Dermis microvascular lymphatic vessel endothelial cell (primary cell): ENCODE measurements at places on chromosomes 7 and 10. TPM values are rescaled to one million over a fixed set of nuclear protein-coding genes. Genes with fewer than 3 reads are reported as not detected.

TBX20 gene
- 0.13 TPM in 1 of 2 replicates, not detected in the other for total RNA-seq

RTKN2 gene
- total RNA-seq = under 0.01 TPM in 2 replicates

GRCh38 chr7:55524558-55525310 lies 47.6 kb downstream of the VOPP1 start:
- DNase-seq = no peak

COBL gene
- total RNA-seq = under 0.01 TPM in 2 replicates

- no peak for DNase-seq
These were observed 194.8 kb downstream of the TMEM178B start for GRCh38 chr7:141268614-141269013.

GRCh38 chr7:52616552-52616951 lies 418.9 kb upstream of the POM121L12 start:
- no peak for DNase-seq

DNA sequence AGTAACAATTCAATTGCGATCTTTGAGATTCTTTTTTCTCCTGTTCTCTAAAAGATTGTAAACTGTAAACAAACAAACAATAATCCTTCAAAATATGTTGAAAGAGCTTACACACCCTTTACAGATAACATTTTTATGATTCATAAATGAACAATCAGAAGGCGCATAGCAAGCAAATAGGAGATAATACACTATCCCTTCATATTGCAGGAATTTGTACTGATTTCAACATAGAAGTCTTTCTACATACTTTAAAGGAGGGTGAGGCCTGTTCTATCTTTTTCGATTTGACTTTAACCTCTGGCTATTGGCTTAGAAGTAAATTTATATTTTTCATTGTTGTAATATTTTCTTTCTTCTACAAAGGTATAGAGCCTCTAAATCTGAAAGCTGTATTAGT lies 57.2 kb downstream of the TFEC start:
- no peak for DNase-seq

DNA sequence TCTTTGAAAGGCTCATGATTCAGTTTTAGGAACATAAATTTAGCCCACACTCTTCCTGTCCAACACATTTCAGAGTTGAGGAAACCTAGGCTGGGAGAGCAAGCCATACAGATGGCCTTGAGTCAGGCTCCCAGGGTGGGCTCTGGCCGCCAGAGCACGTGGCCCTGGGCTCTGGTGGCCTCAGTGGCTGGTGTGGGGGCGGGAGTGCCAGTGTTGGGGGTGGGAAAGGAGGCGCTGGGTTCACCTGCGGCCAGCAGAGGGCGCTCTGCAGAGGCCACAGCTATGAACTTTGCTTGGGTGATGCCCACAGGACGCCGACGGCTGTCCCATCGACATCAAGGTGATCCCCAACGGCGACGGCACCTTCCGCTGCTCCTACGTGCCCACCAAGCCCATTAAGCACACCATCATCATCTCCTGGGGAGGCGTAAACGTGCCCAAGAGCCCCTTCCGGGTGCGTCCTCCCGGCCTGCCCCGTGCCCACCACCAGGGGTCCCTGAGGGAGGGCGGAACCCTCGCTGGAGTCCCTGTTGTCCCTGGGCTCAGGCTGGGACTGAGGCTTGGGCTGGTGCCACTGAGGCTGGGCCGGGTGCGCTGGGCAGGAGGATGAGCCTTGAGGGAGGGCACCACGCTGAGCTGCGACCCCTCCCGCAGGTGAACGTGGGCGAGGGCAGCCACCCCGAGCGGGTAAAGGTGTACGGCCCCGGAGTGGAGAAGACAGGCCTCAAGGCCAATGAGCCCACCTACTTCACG lies 11.9 kb downstream of the FLNC start:
- DNase-seq = no peak

PRPS1L1 gene
- total RNA-seq = not detected in 2 replicates

DNA sequence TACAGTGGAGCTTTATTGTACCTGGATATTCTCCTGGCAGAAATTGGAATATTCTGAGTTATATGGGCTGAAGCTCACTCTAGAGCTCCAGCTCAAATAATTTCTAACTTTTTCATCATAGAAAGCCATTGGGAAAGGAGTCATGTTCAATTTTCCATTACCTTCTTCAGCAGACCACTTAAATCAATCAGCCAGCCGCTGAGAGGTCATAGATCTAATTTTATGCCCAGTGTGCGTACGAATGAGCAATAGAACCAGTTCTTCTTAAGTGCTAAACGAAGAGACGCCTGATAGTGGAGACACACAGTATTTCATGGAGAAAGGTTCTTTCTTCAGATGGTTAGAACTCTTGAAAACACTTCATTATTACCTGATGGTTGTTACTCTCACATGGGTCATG lies 35.0 kb upstream of the DNAJB12 start:
- no peak for DNase-seq

OR9A2 gene
- not detected in 2 replicates for total RNA-seq

GJD4 gene
- total RNA-seq = not detected in 2 replicates

GRCh38 chr7:41415471-41416207 lies 287.3 kb downstream of the INHBA start:
- DNase-seq = no peak

- DNase-seq = no peak
These were observed 656.4 kb upstream of the TEX47 start for GRCh38 chr7:89451911-89452310.

GRCh38 chr7:70285854-70286253 lies 687.6 kb downstream of the AUTS2 start:
- DNase-seq = no peak

LIPM gene
- total RNA-seq = not detected in 2 replicates

GRCh38 chr7:23654508-23654907 lies 25.5 kb upstream of the FAM221A start:
- DNase-seq = peak; percentile 24

ENTPD1 gene
- total RNA-seq = 5.3 and 6.2 TPM in 2 replicates

GRCh38 chr7:44979481-44980392 lies 922 bp upstream of the MYO1G start:
- DNase-seq = no peak

DNA sequence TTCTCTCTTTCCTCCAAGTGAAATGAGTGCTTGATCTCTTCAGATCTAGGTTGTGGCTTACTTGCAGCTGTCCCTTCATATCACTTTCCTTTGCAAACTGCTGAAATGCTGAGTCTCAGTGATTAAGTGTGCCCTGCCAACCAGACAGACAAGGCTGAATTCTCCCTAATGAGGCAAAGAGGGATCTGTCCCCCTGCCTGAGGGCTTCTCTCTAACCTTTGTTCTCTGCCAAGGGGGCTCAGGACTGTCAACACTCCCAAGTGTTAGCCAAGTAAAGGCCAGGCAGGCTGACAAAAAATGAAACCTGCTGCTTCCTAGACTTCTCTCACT lies at the start of gene MSS51:
Gene MSS51, minus strand, starts transcription at position 24 of the 330 bp plus-strand sequence. CDS start 5,277 bp downstream, outside the sequence.
- DNase-seq = no peak

WDR86 gene
- not detected in 2 replicates for total RNA-seq

HKDC1 gene
- total RNA-seq = 0.13 TPM in 1 of 2 replicates, not detected in the other

DNA sequence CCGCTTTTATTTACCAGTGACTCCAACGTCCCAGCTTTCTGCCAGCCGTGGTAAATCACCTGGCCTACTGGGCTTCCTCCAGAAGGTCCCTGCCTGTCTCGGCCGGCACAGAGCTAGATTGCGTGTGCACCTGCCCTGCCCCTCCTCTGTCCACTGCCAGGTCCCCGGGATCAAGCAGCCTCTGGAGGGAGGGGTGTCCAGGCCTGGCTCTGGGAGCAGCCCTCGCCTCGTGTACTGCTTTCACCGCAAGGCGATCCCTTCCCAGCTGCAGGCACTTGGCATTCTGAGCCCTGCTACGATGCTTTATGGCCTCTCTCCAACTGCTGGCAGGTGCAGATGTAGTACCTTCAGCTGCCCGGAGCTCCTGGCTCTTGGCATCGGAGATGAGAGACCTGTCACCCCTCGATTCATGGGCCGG lies 7.4 kb downstream of the SLC29A3 start:
- DNase-seq = no peak

GRCh38 chr7:69811476-69812308 lies 213.4 kb downstream of the AUTS2 start:
- no peak for DNase-seq

DNA sequence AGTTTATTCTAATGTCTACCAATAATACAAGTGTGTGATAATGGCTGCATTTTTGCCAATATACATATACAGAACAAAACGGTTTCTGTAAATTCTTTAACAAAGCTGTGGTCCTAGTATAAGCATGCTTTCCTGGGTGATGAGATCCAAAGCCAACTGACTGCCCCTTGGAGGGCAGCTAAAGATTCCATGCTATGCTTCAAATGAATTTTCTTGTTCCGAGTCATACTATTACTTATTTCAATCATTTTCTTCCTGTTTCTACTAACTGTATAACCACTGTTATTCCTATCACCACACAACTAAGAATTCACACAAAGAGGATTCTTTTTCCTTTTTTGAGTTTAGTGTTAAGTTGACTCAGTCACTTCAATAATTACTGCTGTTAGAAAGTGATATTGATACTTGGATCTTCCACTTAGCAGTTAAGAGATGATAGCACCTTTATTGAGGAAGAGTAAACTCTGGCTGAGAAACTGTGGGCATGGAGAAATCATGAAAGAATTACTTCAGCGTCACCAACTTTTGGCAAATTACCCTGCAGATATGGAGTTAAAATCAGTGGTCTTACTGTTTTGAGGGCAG lies 197.5 kb downstream of the ARL4A start:
- DNase-seq = no peak

GRCh38 chr10:84097787-84098353 lies 41.4 kb upstream of the GHITM start:
- peak; percentile 22 for DNase-seq

NME8 gene
- not detected in 2 replicates for total RNA-seq

DNA sequence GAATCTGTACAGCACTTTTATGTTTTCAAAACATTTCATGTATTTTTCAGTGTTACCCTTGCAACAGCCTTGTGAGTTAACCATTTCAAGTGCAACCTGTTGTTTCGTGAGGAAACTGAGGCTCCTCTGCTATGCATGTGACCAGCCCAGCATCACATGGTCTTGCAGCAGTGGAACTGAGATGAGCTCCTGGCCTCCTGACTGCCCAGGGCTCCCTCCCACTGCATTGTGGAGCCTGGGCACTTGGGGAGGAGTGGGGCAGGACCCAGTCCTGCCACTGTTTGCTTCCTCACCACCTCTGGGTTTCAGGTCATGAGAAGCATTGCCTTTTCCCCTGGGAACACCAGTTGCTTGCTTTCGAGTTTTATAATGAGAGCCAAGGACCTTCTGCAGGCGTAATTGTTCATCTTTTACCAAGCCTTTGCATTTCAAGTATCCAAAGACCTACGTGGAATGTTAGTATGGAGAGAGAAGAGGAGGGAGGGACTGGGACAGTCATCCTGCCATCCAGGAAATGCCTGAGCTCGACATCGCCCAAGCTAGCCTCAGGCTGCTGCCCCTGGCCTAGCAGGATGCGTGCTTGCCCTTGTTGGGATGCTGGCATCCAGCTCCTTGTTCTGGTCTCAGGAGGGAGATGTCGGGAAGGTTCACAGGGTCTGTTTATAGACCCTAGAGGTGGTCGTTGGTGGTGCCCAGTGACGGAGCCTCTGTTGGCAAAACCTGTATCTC lies 32.3 kb upstream of the BHLHA15 start:
- DNase-seq = no peak

- peak; percentile 88 for DNase-seq
These were observed 24.8 kb downstream of the FAM53B start for GRCh38 chr10:124719213-124719851.

GPR146 gene
- 25.5 and 29.2 TPM in 2 replicates for total RNA-seq

DNA sequence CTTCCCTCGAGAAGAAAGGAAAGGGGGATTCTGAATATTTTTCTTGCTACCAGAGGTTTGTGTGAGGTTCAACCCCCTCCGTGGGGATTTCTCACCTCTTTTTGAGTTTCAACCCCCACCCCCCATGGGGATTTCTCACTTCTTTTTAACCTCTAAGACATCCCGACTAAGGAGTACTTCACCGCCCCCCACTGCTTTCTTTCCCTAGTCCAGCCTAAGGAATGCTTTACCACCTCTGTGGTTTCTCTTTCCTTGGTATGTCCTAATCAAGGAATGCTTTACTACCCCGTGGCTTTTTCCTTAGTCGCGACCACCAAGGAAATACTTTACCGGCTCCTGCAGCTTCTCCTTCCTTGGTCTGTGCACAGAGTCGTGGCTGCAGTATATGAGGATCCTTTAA lies 149.4 kb downstream of the LYZL1 start:
- no peak for DNase-seq

INSIG1 gene
- total RNA-seq = 54.0 and 80.5 TPM in 2 replicates

ATE1 gene
- 31.1 and 32.0 TPM in 2 replicates for total RNA-seq

SORCS3 gene
- not detected in 2 replicates for total RNA-seq

STEAP4 gene
- not detected in 2 replicates for total RNA-seq
